ENCODE measurements at places on chromosomes 5 and 9. TPM values are rescaled to one million over a fixed set of nuclear protein-coding genes. Genes with fewer than 3 reads are reported as not detected.

DNA sequence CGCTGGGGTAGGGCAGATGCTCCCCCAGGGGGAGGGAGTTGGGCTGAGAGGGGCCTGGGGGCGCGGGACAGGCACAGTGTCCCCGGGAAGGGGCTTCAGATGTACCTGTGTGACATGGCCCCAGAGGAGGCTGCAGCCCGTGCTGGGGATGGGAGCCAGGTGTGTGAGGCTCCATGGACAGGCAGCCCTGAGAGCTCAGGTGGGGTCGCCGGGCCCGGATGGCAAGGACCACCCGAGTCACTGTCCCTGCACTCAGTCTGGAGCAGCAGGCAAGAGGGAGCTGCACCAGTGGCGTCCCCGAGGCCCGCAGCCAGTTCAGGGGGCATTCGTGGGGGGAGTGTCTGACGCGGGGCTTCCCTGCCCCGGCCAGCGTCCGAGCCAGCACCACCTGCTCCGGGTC, 18.9 kb downstream of the CCDC187 start:
- no peak for DNase-seq

GRCh38 chr5:98341038-98342032, 432.1 kb upstream of the RGMB start:
- DNase-seq, result no peak

GRCh38 chr5:16794269-16794913, 141.7 kb downstream of the MYO10 start:
- no peak for DNase-seq

DNA sequence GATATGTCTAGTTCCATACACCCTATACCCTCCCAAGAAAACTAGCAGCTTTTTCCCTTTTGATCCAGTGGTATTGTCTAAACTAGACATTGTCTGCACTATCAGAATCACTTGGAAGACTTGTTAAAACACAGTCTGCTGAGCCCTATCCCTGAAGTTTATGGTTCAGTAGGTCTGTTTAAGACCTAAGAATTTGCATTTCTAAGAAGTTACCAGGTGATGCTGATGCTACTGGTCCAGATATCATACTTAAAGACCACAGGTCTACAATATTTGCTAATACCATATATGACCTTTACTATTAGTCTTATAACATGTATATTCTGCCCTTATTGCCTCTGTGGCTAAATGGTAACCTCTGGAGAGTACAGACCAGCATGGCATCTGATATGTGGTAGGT, 23.3 kb downstream of the SKIC3 start:
- no peak for DNase-seq

GRCh38 chr9:96279932-96280331, 22.0 kb downstream of the HSD17B3 start:
- no peak for DNase-seq

DNA sequence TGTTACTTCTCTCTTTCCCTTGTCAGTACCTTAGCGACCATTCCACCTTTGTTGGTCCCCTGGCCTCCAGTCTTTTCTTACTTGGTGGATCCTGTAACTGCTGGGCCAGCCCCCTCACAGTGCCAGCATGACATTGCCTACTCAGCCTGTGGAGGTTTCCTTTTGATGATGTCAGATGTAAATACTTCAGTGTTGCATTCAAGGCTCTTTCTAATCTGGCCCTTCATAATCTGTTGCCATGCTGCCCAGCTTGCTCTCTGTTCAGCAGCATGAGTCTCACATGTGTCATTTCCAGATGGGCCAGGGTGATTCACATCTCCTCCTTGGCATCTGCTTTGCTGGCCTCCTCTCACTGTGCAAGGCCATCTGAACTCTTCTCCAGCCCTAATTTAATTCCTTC, 57.1 kb downstream of the MAST4 start:
- no peak for DNase-seq

The FAM153A gene
- 4.2 TPM for total RNA-seq

The AFAP1L1 gene
- total RNA-seq, result 14.7 TPM

Data from vagina (tissue), 2 donors.